T-cell (primary cell): ENCODE measurements at places on chromosomes 12 and 14. TPM values are rescaled to one million over a fixed set of nuclear protein-coding genes. Genes with fewer than 3 reads are reported as not detected.

Gene REP15
- not detected for total RNA-seq

Gene CATSPERB
- total RNA-seq: 3.9 TPM

Gene RPL10L
- total RNA-seq: not detected

Gene FOXN4
- not detected for total RNA-seq

Gene TMEM132D
- not detected for total RNA-seq

Gene BEST3
- not detected for total RNA-seq

Gene VRTN
- 0.09 TPM for total RNA-seq

Gene PTPRO
- 1.1 TPM for total RNA-seq

Gene ATL1
- total RNA-seq: 2.1 TPM

Gene TAS2R30
- 3.3 TPM for total RNA-seq

Gene KRT76
- total RNA-seq: not detected

Gene STAB2
- total RNA-seq: not detected

Gene PROX2
- not detected for total RNA-seq
